HepG2 (cell line): ENCODE measurements at places on chromosomes 16 and 17.

DNA sequence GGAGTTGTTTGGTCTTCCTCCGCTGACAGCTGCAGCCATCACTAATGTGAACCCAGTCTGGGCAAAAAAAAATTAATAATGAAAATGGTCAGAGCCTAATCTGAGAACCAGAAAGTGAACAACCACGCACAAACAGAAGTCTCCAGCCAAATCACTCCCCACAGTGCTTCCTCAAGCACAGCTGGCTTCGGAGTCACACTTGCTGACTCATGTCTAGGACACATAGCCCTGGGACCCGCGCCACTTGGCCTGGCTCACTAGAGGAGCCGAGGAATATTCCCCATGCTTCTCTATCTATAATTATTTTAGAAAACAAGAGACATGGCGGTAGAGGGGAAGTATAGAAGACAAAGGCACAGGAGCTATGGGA lies 109.1 kb downstream of the ZFHX3 start:
- DNase-seq = no peak

GRCh38 chr16:82509691-82510430 lies 116.9 kb upstream of the CDH13 start:
- DNase-seq = no peak

DNA sequence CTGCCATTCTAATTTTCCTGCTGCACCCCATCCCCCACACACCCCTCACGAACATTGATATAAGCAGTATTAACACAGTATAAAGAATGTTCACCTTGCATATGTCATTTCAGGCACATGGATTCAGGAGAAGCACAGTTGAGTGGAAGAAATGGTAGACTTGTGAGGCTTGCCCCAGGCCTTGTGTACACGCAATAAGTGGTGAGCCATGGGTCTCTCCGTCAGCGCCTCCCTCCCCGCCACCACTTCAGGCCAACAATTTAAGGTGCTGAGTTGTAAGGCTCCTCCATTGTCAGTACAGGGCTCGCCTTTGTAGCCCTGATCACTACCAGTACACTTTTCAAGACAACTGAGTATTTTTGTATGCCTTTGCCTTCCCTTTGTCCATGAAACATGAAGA lies 12.2 kb upstream of the CLEC18C start:
- no peak for DNase-seq

- DNase-seq = no peak
Observed at GRCh38 chr17:3915995-3916696, at the start of gene P2RX1. TSS of gene P2RX1 (minus strand) at chr17:3916465. CDS start at chr17:3916225, 240 bp downstream.

DNA sequence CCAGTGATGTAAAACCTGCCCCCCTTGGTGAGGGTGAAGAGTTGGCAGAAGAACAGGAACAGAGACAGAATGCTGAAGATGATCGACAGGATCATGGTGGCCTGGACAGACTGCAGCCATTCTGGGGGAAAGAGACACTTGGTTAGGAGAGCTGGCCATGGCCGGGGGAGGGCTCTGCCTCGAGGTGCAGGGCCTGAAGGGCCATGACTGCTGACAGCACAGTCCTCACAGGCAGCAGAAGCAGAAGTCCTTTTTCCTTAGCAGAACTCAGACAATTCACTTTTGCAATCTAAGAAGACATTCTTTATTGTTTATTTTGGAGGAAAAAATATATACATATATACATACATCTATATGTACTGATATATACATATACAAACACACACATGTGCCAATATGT lies 25.6 kb downstream of the PMP22 start:
- no peak for DNase-seq

DNA sequence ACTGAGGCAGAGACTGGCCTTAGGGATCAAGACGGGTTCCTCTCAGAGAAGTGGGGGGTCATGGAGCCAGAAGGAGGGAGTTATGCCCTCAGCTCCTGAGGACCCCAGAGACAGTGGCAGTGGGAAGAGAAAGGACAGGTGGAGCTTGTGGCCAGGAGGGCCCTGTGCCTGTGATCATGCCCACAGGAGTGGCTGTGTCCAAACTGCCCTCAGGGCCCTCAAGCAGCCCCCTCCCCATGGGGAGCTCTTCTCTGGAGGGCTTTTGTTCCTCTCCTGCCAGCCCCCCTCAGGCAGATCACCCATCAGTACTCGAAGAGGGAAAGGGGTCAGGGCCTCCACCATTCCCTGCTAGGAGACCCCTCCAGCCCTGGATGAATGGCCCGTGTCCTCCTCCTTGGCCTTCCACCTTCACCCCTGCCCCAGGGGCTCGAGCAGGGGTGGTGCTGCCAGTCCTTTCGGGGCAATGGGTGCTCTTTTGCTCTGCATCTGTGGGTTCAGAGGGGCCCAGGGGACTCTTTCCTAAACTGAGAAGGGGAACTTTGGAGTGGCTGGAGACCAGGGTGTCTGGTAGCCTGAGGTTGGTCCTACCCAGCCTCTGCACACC lies 52.7 kb downstream of the BEAN1 start:
- DNase-seq = no peak

DNA sequence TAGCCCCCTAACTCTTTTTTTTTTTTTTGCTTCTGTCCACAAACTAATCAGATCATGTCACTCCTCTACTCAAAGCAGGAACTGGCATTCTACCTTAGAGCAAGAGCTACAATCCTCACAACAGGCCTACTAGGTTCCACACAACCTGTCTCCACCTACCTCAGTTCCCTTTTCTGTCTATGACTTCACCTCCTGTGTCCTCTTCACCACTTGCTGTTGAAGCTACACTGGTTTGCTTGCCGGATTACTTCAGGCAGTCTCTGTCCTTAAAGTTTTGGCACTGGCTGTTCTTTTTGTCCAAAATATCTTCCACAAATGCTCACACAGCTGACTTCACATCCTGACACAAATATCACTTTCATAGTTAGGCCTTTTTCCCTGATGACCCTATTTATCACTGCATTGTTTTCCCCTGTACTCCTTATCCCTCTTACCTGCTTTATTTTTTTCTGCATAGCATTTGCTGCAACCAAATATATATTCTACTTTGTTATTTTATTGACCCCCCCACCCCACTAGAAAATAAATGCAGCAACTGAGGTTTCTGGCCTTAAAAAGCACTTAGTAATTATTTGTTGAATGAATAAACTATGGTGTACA lies 72.0 kb downstream of the KANSL1 start:
- DNase-seq = no peak

- no peak for DNase-seq
Observed at GRCh38 chr17:79799174-79799537, 2.3 kb upstream of the CBX8 start.

DNA sequence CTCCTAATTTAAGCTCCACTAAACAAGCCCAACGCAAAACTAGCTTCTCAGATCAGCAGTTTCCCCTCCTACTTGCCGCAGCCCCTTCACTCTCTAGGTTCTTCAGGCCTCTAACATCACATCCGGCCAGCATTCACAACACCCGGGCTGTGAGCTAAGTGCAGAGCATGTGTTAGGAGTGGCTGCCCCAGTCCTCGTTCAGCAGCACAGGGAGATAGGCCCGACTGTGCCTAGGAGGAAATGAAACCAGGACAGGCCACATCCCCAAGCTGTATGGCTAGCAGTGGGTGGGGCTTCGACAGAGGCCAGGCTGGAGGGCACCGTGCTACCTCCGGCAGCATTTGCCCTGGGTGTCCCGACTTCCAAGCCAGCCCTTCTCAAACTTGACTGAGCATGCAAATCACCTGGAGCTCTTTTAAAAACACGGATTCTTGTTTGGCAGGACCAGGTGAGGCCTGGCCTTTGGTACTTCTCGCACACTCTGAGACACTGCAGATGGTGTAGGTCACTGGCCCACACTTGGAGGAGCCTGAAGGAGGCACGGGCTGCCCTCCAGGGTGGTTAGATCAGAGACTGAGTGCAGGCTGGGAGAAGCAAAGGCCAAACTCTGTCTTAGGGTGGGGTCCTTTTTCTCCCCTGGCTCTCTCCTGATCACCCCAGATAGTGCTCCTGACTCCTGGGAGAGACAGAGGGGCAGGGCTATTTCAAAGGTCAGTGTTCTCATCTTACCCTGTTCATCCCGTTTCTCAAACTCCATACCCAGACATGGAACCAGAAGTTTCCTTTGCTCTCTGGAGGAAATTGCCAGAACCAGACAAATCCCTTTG lies 202.0 kb downstream of the C16orf78 start:
- DNase-seq = no peak

DNA sequence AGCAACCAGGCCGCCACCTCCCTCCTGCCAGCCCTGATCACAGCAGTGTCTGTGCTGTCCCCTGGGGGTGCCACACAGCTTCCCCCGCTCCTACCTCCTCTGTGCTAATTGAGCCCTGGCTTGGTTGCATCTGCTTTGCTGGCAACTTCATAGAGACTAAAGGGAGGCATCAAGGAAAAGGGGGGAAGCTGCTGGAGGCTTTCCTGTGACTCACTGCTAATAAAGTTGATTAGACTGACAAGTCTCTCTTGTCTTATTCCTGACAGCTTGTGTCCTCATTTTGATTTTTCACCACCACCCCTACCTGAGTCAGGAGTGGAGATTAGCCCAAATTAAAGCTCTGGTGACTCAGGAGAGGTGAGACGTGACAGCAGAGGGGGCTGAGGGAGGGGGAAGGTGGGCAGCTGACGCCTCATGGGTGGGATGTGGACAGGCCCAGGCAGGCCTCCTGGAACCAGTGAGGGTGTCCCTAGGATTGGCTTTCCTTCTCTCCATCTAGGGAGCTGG lies 310.0 kb downstream of the CBLN1 start:
- DNase-seq = no peak

- no peak for DNase-seq
Observed at GRCh38 chr17:62941358-62941991, 24.6 kb upstream of the TANC2 start.

DNA sequence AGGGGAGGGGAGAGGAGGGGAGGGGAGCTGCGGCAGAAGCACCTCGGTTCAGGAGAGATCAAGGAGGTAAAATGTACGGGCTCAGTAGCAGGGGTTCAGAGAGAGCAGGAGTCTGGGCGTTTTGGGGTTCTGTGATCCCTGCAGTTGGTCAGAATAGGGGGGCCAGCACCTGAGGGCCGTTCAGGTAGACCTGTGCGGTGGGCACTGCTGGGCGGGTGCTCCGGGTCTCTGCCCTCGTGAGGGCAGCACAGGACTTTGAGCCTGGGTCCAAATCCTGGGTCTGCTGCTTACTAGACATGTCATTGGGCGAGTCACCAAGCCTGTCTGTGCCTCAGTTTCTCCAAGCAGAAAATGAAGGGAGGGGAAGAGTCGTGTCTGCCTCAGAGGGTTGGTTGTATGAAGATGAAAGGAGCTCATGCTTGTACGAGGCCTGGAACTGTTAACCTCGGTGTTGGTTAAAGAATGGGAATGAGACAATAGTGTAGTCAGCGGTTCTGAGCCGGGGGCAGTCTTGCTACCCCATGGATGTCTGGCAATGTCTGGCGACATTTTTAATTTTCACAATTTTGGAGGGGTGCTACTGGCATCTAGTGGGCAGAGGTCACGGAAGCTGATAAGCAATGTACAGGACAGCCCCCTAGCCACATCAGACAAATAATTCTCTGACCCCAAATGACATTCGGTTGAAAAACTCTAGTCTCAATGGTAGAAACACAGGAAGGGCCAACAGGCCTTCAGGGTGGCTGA lies 35.4 kb downstream of the OR1D5 start:
- no peak for DNase-seq

GRCh38 chr16:54156349-54156748 lies 130.2 kb downstream of the IRX3 start:
- DNase-seq = no peak
